ENCODE measurements at places on chromosomes 5 and 9.

GRCh38 chr9:102273952-102274351 is 535.5 kb upstream of the GRIN3A start:
- DNase-seq, result no peak

GRCh38 chr5:160457252-160457651 is 35.6 kb downstream of the PTTG1 start:
- no peak for DNase-seq

GRCh38 chr5:174229514-174230370 is 184.2 kb downstream of the NSG2 start:
- DNase-seq, result no peak

DNA sequence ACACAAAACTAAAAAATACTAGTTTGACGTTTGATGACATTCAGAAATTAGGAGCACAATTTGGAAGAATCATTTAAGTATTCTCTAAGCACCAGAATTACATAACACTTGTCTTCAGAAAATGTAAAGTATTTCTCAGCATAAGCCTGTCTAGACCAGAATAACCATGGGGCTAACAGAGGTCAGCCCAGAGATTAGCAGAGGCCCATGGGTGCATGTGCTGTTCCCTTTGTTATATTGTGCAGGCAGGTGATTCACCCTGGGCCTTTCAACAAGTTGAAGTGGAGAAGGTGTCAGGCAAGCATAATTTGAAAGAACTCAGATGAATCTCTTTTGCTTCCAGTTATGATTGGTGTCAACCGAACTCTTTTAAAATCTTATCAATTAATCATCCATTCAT is 227.9 kb downstream of the LURAP1L start:
- DNase-seq, result no peak

GRCh38 chr5:111488353-111488752 is 24.0 kb downstream of the STARD4 start:
- no peak for DNase-seq

DNA sequence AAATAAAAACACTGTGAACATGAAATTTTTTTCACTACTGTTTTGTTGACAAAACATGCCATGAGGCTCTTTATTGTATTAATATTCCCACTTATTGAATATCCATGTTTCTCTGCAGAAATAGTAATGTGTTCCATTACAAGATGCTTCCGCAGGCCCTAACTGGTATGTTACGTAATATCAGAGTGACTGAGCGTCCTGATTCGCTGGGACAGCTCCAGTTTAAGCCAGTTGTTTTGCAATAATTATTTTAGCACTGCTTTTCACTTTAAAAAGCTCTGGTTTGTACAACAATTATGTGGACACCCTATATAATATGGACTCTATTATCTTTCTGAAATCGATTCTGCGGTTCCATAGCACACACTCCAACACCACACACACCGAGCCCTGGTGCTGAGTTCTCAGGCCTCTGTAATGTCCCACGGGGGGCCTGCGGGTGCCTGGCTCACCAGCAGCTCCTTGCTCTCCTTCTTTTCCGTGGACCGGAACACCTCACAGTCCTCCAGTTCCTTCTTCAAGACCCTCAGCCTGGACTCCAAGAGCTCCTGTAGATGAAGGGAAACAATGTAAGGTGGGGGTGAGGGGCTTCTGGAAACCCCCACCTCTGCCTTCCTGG is 1.8 kb downstream of the TRIM7 start:
- no peak for DNase-seq

- no peak for DNase-seq
Measured at GRCh38 chr5:75113354-75114113, 61.2 kb upstream of the GCNT4 start.

GRCh38 chr5:72955143-72955767 is 586 bp upstream of the FCHO2 start:
- DNase-seq, result no peak

DNA sequence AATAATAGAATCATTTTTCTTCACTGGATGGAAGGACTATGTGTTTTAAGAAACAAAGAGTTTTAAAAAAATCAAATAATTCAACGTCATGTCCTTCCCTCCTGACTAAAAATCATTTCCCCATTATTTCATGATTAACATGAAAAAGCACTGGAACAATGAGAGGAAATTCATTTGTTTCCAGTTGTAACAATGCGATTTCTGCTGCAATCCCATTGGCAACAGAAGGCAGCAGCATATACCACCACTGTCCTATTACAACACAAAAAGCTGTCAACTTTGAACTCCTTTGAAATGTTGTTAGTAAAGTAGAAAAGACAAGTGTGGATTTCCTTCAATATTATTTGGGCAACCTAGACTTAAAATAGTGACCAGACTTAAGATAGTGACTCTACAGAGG is 3.1 kb downstream of the C5orf63 start:
- DNase-seq, result no peak

DNA sequence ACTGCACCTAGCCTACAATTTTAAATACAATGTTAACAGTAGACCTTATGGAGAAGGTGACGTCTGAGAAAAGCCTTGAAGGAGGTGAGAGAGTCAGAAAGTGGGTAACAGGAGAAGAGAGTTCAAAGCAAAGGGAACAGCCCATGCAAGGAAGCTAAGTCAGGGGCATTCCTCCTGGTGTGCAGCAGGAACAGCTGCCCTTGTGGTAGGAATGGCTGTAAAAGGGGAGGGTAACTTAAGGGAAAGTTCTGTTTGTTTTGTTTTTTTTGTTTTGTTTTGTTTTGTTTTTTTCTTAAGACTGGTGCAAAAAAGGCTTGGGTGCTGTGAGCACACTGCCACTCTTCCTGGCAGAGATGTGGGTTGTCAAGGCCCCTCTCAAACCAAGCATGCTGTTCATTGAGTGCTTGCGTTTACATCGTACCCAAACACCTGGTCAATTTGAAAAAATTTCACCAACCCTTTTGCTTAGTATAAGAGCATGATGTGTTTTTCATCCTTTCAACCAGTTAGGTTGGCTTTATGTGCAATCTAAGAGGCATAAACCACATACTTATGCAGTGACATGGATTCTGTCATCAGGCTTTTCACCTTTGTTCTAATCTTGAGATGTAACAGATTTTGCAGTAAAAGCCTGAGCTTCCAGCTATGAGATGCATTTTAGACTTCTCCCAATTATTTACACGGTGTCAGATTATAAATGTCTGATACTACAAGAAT is 279.7 kb downstream of the GLIS3 start:
- no peak for DNase-seq

GRCh38 chr5:27535031-27535557 is 496.7 kb upstream of the CDH9 start:
- DNase-seq, result no peak

DNA sequence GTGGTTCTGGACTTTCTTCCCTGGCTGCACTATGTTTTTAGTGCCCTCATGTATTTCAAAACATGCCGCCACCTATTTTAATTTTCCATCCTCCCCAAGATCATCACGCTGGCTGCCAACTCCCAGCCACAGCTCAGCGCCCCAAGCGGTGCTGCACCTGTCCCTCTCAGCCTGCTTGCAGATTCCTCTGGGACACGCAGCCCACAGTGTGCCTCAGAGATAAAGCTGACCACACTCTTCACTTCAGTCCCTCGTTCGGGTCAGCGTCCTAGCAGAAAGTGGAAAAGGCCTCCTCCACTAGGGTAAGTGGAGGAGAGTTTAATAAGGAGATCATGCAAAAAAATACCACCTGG is 56.2 kb upstream of the CKS2 start:
- no peak for DNase-seq

DNA sequence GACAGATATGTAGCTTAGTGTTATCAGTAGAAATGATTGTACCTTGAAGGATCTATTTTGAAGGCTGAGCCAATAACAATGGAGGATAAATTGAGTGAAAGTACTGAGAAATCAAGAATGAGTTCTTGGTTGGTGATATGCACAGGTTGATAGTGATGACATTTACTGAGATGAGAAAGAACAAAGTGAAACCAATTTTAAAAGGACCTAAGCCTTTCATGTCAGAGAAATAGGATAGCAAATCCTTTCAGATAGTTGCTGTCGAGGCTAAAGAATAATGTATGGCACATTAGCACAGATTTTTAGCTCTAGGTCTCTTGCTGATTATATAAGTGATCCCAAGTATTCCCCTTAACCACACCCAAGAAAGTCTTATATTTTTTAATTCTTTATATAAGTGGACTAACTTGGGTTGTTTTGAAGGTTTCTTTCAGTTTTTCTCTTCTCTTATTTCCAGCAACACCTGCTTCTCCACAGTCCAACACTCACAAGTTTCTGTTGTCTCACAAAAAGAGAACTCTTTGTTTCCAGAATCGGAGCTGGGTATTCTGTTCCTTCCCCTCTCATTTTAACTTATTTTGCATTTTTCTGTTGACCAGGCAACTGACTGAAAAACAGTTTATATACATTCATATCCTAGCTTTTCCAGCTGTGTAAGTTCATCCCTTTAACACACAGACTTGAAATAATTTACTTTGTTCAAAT is 286.9 kb upstream of the ATP10B start:
- DNase-seq, result no peak

DNA sequence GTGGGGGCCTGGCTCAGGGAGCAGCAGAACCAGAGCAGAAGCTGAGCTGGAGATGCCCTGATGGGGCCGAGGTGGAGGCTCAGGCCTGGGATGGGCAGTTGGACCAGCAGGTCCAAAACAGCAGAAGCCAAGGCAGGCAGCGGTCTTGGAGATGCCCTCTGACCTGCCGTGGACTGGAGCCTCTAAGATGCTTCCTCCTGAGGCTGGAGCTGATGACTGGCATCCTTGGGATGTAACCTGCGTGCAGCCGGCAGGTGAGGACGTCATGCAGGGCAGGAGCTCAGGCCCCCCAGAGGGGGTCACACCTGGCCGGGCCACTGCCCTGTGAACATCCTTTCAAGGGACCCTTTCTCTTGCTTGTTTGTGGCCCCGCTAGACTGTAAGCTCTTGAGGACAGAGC is 162.0 kb downstream of the RGS3 start:
- DNase-seq, result no peak

DNA sequence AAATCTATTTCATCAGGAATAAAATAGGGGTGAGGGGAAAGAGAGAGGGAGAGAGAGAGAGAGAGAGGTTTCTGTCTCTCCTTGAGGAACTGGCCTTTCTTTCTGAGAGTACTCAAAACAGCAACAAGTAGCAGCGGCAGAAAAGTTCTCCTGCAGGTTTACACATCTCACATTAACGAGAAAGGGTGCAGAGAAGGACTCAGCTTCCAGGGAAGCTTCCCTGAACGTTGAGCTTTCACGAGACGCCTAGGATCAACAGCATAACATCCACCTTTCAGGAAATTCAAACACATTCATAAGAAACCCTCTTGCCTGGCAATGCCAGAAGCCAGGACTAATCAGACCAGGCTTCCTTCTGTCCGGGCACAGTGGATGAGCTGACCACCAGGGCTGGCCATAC is 162.9 kb downstream of the ZDHHC21 start:
- DNase-seq, result no peak

DNA sequence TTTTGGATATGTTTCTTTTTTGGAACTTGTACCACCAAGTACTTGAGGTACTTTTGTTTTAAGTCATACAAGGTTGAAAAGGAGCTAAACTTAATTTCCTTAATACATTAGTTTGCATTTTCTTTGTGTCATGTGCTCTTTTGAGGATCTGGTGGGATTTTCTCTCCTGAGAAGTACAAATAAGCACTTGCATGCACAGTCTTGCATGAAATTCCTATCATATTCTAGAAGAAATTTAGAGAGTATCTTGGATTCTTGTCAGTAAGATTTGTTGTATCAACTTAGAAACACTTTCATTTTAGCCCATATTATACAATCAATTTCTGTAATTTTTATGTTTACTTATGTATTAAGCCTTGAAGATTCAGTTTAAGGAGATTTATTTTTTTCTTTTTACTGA is 64.9 kb downstream of the CCNH start:
- no peak for DNase-seq

GRCh38 chr5:81909677-81910076 is 62.1 kb upstream of the ATG10 start:
- no peak for DNase-seq

DNA sequence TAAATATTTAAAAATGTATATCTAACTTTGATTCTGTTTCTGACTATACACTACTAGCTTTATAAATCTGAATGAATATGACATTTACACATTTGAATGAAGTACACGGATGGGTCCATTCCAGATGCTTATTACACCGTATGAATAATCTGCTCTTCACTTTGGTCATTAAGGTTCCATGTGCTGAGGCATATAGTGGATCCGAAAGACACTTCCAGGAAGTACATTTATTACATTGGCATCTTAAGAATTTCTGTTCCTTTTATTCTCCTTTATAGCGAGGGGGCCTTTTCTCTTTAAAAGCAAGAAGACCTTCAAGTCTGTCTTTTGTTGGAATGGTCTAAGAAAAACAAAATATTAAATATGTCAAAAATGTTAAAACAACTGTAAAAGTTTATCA is 147.6 kb downstream of the AUH start:
- no peak for DNase-seq

- no peak for DNase-seq
Measured at GRCh38 chr5:103428923-103429322, 133.7 kb downstream of the NUDT12 start.

DNA sequence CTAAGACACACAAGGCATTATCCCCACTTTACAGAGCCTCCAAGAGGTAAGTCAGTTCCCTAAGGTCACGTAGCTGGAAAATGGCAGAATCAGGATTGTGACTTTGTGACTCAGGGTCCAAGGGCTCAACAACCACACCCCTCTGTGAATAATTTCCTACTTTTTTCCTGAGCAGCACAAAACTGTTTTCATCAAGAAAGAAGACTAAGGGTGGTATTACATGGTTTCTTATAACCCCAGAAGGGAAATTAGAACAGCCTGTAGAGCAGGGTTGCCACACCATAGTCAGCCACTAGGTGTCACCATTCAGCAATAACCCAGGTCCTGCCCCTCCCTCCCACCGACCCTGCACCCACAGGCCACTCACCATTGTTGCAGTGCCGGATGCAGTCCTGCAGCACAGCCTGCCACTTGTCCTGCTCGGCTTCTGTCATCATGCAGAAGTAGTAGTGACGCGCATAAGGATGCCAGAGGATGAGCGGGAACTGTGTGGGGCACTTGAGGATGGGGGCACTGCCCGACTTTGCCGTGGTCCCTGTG is 72.1 kb downstream of the LRSAM1 start:
- DNase-seq, result no peak

Measured in NCI-H2227 treated with DMSO at 0.1 percent for 48 hours (cell line).